ENCODE measurements at places on chromosomes 1 and 21.

- no peak for DNase-seq
Observed at GRCh38 chr1:15016001-15016400, 137.5 kb upstream of the TMEM51 start.

- no peak for DNase-seq
Observed at GRCh38 chr1:100430325-100430756, 78.0 kb downstream of the CDC14A start.

GRCh38 chr1:203368624-203369451 is 17.9 kb upstream of the FMOD start:
- DNase-seq = no peak

DNA sequence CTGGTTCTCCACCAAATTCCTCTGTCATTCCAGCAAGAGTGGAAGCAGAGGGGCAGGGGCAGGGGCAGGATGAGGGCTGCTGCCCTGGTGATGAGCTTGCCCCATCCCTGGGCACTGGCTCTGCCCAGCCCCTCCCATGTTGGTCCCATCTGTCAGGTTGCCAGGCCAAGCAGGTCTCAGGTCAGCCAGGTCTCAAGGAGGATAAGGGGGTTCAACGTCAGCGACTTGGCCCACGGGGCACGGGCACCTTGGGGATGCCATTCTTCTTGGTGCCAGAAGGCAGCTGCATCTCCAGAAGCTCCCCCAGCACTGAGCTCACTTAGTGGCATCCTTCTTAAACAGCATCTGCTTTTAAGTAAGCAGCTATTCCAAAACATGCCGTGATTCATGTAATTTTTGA is 133.1 kb downstream of the AJAP1 start:
- no peak for DNase-seq

All from pancreas (tissue), 10 donors.